Mesothelial cell of epicardium (in vitro differentiated cells): ENCODE measurements at places on chromosomes 7 and 10. TPM values are rescaled to one million over a fixed set of nuclear protein-coding genes. Genes with fewer than 3 reads are reported as not detected.

DNA sequence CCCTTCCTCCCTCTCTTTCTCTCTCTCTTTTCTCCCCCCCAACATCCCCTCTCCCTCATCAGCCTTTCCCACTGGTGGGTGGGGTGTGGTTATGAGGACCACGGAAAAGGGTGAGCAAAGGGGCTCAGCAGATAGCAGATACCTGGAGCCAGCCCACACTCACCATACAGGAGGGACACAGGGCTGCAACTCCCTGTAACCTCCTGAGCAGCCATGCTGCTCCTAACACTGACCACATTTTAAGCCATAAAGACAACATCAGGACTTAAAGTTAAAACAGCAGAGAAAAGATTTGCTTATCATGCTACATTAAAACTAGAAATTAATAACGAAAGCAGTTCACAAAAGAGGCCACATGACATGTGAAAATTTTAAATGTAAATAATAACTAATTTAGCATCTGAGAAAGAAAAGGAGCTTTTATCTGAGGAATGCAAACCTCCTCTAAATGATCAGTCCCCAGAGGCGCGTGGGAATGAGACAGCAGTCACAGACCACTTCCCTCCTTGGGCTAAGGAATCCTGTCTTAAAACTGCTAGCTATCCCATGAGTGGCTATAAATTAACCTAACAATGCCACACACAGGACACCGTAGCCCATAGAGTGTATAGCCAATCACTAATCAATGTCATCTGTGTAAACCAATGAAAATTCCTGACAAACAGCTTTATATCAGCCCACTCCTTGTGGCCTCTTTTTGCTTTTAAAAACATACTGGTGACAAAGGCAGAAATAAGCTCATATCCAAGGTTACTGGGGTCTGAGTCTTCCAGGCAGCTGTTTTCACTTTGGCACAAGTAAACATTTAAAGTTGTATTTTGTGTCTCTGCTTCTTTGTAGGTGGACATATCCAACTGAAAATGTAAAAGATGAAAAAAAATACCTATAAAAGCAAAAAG is 33.3 kb downstream of the PKD1L1 start:
- H3K36me3 ChIP-seq, result no peaks in the 10 kb centered on the region
- no peak for DNase-seq
- H3K27me3 ChIP-seq, result no peaks in the 10 kb centered on the region

DNA sequence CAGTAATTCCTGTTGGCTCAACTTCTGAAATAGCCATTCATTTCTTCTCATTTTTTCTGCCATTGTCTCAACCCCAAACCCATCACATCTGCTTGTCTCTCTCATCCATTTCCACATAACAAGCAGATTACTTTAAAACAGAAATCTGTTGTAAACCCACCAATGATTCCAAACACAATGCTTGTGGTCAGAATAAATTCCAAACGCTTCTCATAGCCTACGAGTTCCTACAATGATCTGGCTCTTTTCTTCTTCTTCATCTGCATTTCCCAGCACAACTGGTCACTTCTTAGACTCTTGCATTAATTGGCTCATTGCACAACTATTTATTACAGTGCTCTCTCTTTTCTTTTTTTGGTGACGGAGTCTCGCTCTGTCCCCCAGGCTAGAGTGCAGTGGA is 364.1 kb downstream of the GATA3 start:
- no peaks in the 10 kb centered on the region for H3K27me3 ChIP-seq
- peaks cover 4% of the 10 kb centered on the region for H3K4me1 ChIP-seq
- no peak overlapping the region for H3K4me3 ChIP-seq
- DNase-seq, result no peak
- H3K27ac ChIP-seq, result no peak overlapping the region
- H3K36me3 ChIP-seq, result no peaks in the 10 kb centered on the region

DNA sequence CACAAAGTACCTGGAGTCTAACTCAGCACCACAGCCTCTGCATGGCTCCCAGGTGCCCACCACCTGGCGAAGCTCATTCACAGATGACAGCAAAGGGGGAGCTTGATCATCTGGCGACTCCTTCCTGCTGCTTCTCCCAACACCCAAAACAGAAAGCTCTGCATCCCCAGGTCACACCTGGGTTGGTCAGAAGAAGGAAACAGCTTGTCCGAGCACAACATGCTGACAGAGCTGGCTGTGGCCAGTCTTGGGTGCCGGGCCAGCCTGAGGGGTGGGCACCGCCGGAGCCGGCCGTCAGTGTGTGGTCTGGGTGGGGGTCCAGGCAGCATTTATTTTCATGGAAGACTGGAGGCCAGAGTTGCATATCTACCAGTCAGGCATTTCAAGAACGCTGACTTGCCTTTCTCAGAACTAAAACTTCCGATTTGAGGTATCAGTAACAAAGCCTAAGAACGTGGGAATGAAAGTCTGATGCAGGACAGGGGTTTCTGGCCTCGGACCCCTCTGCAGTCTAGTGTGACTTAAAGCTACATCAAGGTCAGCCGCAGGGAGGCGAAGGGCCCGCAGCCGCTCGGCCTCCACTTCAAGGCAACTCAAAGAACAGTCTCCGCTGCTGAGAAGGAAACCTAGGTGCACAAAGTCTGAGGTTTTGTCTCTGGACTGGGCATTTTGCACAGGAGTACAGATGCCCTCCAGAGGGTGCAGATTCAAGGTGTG is 109.6 kb downstream of the CYTH3 start:
- H3K4me3 ChIP-seq, result no peak overlapping the region
- H3K36me3 ChIP-seq, result peaks cover 7% of the 10 kb centered on the region
- no peak for DNase-seq
- peaks cover 29% of the 10 kb centered on the region for H3K4me1 ChIP-seq
- H3K27ac ChIP-seq, result no peak overlapping the region

DNA sequence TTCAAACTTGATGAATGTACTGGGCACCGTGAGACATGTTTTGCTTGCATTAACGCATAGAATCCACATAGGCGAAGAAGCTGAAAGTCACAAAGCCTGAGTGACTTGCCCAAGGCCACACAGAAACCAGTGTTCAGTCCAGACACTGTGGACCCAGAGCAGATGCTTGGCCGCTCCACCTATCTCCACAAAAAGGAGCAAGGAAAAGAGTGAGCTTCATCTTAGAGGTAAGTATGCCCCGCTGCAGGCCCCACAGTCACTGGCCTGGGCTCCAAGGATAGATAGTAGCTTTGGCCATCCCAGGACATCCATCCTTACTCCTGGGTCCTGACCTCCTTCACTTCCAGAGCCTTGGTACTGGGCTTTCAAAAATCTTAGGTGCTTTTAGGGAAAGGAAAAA is 60.1 kb upstream of the SAMD8 start:
- DNase-seq, result no peak
- H3K27me3 ChIP-seq, result no peaks in the 10 kb centered on the region
- no peaks in the 10 kb centered on the region for H3K36me3 ChIP-seq
- no peak overlapping the region for H3K4me3 ChIP-seq

DNA sequence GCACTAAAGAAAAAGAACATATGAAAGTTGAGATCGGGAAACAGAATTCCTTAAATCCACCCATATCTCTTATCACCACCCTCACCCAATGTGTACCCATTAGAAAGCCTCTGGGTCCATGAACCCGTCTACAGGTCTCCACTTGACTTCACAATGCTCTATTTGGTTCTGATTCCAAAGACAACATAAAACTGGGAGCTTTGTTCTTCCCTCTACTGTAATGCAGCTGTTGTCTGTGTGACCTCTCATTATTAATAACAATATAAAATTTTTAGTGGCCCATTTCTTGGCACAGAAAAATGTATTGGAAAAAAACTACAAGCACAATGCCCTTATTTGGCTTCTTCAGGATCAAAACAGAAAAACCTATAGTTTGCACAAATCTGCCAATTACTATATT is 30.0 kb downstream of the DOCK4 start:
- H3K27ac ChIP-seq, result no peak overlapping the region
- no peaks in the 10 kb centered on the region for H3K36me3 ChIP-seq
- peaks cover 10% of the 10 kb centered on the region for H3K4me1 ChIP-seq
- no peak overlapping the region for H3K4me3 ChIP-seq
- peaks cover 2% of the 10 kb centered on the region for H3K27me3 ChIP-seq

PRLHR gene
- total RNA-seq, result not detected in 3 replicates

HPS1 gene
- 47.0 to 52.8 TPM (median 51.7 TPM) in 3 replicates for total RNA-seq

NUTM2E gene
- 0.78 to 1.0 TPM (median 0.81 TPM) in 3 replicates for total RNA-seq

HMX3 gene
- total RNA-seq, result not detected in 3 replicates
